Urinary bladder (tissue), 4 donors: ENCODE measurements at places on chromosomes 16 and 17. TPM values are rescaled to one million over a fixed set of nuclear protein-coding genes. Genes with fewer than 3 reads are reported as not detected.

TP53TG3C gene
- total RNA-seq: not detected

ZNF263 gene
- total RNA-seq: 39.7 TPM

MYH13 gene
- 0.05 TPM for total RNA-seq

HOXB6 gene
- 3.1 TPM for total RNA-seq

PPP1R9B gene
- total RNA-seq: 16.6 TPM

PCGF2 gene
- 8.2 TPM for total RNA-seq

C16orf46 gene
- total RNA-seq: 0.63 TPM

NDRG4 gene
- total RNA-seq: 8.1 TPM

PTGES3L gene
- total RNA-seq: 6.8 TPM

CACNG5 gene
- total RNA-seq: not detected

SMIM5 gene
- total RNA-seq: 4.0 TPM

ZC3H7A gene
- 78.8 TPM for total RNA-seq

IRX3 gene
- total RNA-seq: 1.3 TPM

KRT36 gene
- total RNA-seq: not detected

MYH8 gene
- 69.6 TPM for total RNA-seq

DPEP2 gene
- total RNA-seq: 2.3 TPM

MYO15A gene
- 1.2 TPM for total RNA-seq

NCBP3 gene
- 42.0 TPM for total RNA-seq

C16orf86 gene
- total RNA-seq: 1.2 TPM
